ENCODE measurements at places on chromosomes 7 and 10.

- no peak for DNase-seq
These were observed 324.8 kb downstream of the SFMBT2 start for GRCh38 chr10:7085913-7086589.

- no peak for DNase-seq
These were observed 411.8 kb downstream of the ARL4A start for GRCh38 chr7:13099154-13099795.

- DNase-seq = peak; percentile 41
These were observed 2.2 kb downstream of the ANXA11 start for GRCh38 chr10:80202934-80203834.

- DNase-seq = no peak
These were observed 197.7 kb downstream of the SUGCT start for GRCh38 chr7:40332516-40332915.

DNA sequence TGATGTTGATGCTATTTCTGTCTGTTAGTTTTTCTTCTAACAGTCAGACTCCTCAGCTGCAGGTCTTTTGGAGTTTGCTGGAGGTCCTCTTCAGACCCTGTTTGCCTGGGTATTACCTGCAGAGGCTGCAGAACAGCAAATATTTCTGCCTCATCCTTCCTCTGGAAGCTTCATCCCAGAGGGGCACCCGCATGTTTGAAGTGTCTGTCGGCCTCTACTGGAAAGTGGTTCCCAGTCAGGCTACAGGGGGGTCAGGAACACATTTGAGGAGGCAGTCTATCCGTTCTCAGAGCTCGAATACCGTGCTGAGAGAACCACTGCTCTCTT lies 13.3 kb upstream of the CYP3A5 start:
- no peak for DNase-seq

DNA sequence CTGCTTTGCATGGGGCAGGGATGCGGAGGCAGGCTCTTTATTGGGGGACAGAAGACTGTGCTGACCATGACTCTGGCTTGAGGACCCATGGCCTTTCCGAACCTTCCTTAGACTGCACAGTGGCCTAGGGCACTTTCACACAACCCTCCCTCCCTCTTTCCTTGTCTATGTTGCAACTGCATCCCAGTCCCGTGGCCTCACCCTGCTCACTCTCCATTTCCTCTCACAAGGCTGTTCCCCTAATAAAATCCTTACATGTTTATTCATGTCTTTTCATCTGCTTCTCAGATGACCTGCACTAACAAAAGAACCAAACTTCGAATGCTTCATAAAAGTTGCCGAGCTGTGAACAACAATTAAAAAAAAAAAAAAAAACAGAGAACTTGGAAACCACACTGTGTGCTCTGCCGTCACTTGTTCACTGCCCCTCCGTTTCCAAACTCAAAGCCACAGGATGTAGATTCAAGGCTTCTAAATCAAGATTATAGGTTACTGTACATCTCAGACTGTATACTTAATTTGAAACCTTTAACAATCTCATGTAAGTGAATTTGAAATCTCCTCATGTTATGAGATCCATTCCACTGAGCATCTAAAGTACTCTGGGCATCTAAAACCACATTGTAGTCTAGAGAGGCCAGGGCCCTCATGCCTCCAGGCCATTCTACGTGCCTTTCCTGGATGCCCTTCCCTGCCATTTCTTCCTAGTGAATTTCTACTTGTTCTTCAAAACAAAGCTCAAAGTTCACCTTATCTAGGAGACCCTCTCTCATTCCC lies 265.9 kb downstream of the SNX13 start:
- no peak for DNase-seq

DNA sequence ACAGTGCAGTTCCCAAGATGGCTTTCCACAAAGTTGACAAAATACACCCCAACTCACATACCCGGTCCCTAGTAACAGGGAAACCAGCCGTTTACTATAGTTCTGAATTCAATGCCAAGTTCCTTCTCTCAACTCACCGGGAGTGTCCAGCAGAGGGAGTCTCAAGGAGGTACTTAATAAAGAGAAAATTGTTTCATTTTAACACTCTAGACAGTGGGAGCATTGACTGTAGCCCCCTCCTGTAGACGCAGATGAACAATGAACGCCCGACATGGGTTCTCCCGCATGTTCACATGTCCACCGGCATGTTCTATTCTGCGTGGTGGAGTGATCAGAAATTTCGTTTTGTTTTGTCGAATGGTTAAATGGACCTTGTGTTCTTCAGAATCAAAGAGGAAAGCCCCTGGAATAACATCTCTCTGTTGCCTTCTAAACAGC lies 1.9 kb downstream of the HIPK2 start:
- DNase-seq = peak; percentile 28
